Stimulated activated CD4-positive, alpha-beta T cell treated with anti-CD3 and anti-CD28 coated beads, Interleukin-1b, Interleukin-23, amount 100 ng/mL, for 1 hour (primary cell): ENCODE measurements at places on chromosomes 5 and 9.

DNA sequence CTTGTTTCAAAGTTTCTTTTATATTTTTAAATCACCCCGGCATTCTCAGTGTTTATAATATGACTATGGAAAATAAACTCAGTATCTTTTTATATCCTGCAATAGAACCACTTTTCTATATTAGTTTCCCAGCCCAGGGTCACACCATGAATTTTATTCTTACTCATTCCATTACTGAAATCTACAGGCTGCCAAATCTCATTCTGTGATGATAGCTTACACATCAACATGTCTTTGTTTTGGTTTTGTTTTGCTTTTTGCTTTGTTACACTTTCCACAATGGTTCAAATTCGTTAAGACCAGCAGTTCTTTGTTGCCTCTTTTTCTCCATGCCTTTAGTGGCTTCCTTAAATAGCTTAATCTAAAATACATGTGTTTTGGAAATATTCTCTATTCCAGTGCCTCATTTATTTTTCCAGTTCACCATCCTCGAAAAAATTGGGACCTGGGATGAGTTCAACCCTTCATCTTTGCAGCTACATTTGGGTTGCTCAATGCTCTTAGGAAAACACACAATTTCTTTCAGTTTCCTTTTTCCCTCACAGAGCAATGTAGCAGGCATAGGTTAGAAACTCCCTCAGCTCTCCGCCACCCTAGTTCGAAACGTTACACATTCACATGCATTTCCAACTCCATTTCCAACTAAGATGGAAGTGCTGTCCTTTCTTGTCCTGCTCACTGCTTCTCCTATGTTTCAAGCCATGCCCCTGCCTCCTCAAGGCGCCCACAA, 1146.3 kb downstream of the MAT2B start:
- DNase-seq: no peak

DNA sequence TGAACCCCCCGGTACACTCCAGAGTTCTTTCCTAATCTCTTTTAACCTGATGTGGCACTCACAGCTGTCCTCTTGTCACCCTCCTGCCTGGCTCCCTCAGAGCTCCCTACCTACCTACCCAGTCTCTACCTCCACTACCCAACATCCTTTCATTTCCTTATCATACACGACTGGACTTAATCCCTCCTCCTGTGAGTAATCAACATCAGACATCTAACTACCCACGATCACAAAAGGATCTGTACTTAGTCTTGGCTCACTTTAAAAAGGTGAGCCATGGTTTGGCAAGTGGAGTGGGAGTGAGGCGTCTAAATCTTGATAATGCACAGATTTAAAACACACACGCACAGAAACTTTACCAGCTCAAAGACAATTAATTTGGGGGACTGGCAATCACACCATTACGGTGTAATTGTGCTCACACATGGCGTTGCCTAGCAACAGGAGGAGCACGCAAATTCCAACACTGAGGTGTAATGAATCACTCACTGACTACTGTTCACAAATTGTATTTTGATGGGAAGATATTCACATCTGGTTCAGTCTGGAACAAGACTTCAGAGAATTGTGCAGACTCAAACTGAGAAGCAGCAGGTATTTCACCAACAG, 235.9 kb downstream of the EPB41L4A start:
- DNase-seq: no peak

GRCh38 chr5:73808911-73809310, 182.9 kb downstream of the ARHGEF28 start:
- DNase-seq: no peak

DNA sequence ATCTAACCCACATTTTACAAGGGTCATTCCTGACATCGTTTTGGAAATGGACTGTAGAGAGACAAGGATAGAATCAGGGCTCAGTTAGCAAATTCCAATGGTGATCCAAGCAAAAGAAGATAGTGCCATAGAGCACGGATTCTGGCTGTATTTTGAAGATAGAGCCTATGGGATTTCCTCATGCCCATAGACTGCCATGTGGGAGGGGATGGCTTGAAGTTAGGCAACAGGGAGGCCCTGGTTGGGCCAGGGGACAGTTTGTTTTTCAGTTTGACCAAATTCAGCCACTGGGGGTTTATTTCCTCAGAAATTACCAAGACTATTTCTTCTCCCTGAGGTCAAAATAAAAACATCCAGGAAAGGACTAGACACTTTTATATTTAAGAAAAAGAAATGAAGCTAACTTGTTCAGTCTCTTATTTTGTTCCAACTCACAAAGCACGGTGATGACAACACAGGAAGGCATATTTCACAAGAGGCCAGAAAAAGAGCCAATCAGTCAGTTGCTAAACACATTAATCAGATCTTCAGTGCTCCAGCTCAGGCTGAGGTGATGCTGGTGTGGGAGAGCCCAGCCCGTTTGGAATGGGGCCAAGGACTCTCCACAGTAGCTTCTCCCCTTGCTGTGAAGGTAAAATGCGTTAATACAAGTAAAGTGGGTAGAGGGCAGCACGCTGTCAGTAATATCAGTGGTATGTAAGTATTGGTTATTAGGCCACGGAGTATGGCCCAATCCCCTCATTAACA, 4.4 kb upstream of the DCTN4 start:
- DNase-seq: no peak

DNA sequence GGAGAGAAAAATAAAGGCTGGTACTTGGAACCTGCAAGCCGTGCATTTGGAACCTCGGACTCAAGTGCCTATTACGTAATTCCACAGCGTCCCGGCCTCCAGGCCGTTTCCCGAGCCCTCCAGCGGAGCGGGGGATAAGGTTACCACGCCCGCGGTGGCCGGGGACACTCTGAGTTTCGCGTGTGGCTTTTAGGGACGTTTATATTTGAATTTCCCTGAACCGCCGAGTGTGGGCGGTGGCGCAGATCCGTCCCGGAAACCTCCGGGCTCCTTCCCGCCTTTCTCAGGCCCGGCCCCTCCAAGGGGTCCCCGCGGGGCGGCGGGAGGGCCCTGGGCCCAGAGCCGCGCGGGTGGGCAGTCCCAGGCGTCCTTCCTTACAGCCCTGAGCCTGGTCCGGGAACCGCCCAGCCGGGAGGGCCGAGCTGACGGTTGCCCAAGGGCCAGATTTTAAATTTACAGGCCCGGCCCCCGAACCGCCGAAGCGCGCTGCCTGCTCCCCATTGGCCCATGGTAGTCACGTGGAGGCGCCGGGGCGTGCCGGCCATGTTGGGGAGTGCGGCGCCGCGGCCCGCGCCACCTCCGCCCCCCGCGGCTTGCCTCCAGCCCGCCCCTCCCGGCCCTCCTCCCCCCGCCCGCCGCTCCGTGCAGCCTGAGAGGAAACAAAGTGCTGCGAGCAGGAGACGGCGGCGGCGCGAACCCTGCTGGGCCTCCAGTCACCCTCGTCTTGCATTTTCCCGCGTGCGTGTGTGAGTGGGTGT, at the start of gene LMNB1:
TSS of gene LMNB1 (plus strand) at position 638 of the 758 bp plus-strand sequence. CDS start 373 bp downstream, outside the sequence.
- peak; percentile 75 for DNase-seq

- DNase-seq: no peak
Observed at GRCh38 chr5:111071413-111071812, at the start of gene TSLP. Gene TSLP, plus strand, starts transcription at chr5:111071713. Its CDS starts 178 bp downstream, at chr5:111071891.

DNA sequence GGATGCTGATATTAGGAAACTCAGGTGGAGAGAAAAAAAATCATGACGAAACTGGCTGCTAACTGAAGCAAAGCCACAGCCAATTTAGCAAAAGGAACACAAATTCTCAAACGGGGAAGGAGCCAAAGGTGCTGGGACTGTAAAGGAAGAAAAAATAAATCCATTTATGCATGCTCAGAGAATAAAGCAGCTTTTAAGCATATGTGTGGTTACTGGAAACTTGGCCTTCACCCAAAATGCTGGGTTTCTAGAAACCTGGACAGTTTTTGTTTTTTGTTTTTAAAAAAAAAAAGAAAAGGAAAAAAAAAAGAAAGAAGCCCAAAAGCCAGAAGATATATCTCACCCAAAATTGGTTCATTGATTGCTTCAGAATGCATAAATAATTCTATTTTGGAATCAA, 8.0 kb downstream of the WHRN start:
- DNase-seq: no peak

DNA sequence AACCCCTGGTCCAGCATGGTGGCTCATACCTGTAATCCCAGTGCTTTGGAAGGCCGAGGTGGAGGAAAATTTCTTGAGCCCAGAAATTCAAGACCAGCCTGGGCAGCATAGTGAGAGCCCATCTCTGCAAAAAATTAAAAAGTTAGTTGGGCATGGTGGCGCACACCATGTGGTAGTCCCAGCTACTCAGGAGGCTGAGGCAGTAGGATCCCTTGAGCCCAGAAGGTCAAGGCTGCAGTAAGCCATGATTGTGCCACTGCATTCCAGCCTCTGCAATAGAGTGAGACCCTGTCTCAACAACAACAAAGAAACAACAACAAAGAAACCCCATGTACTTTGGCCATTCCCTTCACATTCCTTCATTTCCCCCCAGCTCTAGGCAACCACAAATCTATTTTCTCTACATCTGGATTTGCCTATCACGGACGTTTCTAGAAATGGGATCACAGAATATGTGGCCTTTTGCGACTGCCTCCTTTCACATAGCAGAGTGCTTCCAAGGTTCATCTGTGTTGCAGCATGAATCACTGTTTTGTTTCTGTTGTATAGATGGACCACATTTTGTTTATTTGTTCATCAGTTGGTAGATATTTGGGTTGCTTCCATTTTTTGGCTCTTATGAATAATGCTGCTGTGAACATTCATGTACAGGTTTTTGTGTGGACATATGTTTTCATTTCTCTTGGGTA, 17.9 kb downstream of the MIGA2 start:
- DNase-seq: no peak
